Sciatic nerve (tissue), 2 donors: ENCODE measurements at places on chromosomes 12 and 14. TPM values are rescaled to one million over a fixed set of nuclear protein-coding genes. Genes with fewer than 3 reads are reported as not detected.
A peak's percentile ranks its signal among the peaks of the same experiment; 100 is the strongest.

DNA sequence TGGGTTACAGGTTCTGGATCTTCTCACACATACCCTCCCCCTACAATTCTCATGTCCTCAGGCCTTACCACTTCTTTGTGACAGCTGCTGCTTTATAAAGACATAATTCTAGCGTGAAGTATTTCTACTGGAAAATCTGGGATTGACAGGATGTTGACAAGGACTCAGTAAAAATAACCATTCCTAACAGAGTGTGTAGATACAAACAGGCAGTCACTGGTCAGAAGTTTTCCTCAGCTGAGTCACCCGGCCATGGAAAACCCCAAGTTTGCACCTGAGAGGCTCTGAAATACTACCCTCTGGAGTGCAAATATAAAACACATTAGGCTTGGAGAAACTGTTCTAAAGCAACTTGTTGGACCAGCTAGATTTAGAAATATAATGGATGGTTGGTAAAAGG is 54.4 kb downstream of the SPPL3 start:
- DNase-seq: no peak

C14orf39 gene
- total RNA-seq: 4.4 TPM

DNA sequence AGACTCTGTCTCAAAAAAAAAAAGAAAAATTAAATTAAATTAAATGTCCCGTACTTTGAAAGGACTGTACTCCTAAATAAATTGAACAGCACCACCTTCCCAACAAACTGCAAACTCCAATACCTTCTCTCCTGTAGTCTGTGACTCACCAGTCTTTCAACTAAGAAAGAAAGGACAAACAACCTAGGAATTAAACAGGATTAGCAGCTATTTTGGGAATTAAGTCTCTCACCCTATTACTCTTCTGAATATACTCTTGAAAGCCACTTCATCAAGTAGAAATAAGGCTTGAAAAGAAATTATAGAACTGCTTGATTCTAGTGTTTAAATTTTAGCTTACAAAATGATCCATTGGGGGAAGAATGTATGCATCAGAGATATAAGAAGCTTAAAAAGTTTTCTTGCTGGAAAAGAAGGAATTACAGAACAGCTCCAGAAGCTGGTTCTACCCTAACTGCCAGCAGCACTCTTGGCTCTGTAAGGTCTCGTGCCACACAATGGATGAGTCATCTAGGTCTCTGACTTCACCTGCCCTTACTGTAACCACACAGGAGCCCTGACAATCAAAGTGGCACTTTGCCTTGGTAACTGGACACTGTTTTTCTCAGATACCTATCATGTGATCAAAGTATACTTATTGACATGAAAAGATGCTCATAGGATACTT is 57.0 kb upstream of the CERS5 start:
- DNase-seq: no peak

DNA sequence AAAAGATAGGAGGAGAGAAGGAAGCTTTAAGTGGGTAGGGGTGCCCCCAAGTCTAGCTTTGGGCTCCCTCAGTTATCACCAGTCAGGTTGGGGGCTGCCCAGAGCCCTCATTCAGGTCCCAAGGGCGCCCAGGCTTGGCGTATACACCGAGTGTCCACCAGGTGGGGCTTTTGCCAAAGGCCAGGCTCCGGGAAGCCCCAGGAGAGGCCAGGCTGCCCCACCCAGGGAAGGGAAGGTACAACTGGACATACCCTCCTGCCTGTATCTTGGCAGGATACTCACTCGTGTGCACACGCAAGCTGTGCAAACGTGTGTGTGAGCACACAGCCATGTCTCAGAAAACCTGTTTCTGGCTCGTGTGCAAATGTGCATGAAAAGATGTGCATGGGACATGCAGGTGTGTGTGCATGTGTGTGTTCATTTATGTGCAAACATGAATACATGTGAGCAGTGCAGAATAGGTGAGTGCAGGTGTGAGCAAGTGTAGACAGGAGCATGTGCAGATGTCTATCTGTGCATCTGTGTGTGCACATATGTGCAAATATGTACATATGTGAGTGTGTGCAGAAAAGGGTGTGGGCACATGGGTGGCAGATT is 103.9 kb upstream of the MYL2 start:
- peak; percentile 62 for DNase-seq

GRCh38 chr12:41510470-41510869 is 322.4 kb downstream of the PDZRN4 start:
- no peak for DNase-seq

HCFC2 gene
- 37.2 TPM for total RNA-seq

DNA sequence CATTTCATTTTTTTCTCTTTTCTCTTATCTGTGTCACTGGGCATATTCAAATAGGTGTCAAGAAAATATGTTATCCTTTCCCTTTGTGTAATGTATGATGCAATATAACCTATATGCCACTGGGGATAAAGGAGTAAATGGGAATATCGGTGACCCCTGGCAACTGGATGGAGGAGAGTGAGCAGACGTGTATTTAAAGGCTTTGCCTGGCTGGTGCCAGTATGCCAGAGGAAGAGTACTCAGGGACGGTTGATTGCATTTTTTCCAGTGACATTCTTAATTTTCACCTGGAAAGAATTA is 12.0 kb upstream of the STXBP6 start:
- no peak for DNase-seq

DNA sequence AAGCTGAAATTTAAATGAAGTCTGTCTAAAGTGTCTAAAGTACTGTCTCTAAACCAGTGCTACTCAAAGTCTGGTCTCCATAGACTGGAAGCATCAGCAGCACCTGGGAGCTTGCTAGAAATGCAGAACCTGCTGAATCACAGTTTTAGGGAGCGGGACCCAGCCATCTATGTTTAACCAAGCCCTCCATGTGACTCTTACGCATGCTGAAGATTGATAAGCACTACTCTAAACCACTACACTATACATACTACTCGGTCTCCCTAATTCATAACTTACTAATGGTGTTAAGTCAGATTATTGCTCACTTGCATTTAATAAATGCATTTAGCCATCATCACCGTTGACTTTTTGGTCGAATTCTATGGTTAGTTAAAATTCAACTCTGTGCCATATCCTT is 88.8 kb downstream of the SLC25A21 start:
- no peak for DNase-seq

- DNase-seq: no peak
These were observed 144.9 kb upstream of the PELI2 start for GRCh38 chr14:55973285-55973800.

LRTM2 gene
- not detected for total RNA-seq

DNA sequence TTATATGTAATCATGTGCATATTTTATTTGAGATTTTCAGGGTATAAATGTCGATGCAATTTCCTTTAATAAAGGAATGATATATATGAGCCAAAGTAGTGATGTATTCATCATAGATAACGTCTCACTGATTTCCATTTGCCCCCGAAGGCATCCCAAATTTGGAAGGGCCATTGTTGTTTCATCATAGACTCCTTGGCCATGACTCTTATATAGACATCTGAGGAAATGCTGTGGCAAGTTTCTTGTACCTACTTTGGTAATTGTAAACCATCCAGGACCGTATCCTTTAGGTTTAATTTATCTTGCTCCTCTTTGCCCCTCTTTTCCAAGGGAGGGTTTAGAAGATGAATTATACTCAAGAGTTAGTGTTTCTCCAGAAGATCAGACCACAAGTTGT is 84.7 kb downstream of the SAMD4A start:
- no peak for DNase-seq

- no peak for DNase-seq
These were observed 36.3 kb downstream of the PTGER2 start for GRCh38 chr14:52350445-52350844.

DNA sequence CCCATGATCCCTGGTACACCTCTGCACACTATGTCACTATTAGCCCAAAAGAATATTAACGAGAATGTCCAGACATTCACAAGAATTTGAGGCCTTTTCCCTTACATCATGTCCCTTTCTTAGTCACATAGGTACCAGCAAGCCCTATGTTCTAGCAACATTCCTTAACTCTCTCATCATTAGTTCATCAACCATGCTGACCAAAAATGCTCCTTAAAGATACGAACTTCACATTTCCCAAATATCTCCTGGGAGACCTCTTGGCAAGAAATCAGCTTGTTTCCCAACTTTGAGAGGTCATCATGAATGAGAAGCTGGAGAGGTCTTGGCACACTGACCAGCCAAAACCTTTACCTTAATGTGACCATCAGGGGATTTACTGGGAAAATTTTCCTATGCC is 4.6 kb downstream of the SALL2 start:
- no peak for DNase-seq

GRCh38 chr12:104048811-104049210 is 1.2 kb downstream of the GLT8D2 start:
- no peak for DNase-seq

GRCh38 chr14:77681196-77682157 is 26.3 kb downstream of the ALKBH1 start:
- DNase-seq: no peak

- DNase-seq: no peak
These were observed 53.5 kb upstream of the DUSP6 start for GRCh38 chr12:89405626-89406345.

SLC17A8 gene
- not detected for total RNA-seq

DPF3 gene
- 2.9 TPM for total RNA-seq

- DNase-seq: peak; percentile 61
These were observed 635 bp downstream of the LTA4H start for GRCh38 chr12:96034621-96035282.

NANOG gene
- 0.31 TPM for total RNA-seq

DNA sequence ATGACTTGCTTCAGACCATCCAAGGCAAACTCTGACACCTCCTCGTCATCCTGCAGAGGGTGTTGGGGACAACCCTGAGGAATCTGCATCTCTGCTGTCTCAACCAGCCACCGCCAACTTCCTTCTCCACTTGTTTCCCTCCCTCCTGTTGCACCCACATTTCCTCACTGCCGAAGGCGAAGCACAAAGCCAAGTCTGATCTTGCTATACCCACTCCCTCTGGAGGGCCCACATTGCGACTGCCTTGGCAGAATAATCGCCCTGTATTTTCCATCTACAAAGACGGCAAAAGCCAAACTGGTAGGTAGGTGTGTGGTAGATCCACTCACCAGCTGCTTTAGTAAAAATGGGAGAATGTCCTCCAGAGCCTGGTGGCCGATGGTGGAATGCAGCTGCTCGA is 21.8 kb upstream of the RAB35 start:
- DNase-seq: no peak

DNA sequence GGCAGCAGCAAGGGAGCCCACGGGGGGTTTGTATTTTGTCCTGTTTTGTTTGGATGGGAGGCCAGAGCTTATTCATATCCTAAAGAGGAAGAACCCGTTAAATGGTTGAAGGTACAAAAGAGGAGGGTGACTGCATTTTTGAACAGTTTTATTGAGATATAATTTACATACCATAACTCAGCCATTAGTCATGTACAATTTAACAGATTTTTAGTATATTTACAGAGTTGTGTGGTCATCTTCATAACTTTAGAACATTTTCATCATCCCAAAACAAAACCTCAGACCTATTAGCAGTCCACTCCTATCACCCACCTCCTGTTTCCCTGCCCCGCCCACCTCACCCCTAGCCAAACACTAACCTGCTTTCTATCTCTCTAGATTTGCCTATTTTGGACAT is 12.6 kb downstream of the NRDE2 start:
- no peak for DNase-seq

FGF23 gene
- total RNA-seq: not detected

DNA sequence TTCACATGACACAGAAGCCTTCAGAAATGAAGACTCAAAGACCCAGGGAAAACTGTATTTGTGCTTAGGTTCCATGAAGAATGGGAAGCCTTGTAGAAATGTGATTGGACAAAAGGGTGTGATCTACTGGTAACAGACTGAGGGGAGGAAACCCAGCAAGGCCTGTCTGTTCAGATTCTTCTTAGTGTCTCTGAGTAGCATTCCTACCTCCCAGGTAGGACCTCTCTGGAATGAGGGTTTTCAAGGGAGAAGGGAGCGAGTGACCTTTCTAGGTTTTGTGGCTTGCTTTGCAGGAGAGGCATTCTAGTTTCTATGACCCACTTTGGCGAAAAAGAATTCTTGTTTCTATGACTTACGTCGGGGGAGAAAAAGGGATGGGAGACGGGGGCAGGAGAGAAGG is 401.7 kb downstream of the DPF3 start:
- DNase-seq: no peak

GRCh38 chr14:41830714-41831406 is 224.2 kb downstream of the LRFN5 start:
- DNase-seq: no peak

DNA sequence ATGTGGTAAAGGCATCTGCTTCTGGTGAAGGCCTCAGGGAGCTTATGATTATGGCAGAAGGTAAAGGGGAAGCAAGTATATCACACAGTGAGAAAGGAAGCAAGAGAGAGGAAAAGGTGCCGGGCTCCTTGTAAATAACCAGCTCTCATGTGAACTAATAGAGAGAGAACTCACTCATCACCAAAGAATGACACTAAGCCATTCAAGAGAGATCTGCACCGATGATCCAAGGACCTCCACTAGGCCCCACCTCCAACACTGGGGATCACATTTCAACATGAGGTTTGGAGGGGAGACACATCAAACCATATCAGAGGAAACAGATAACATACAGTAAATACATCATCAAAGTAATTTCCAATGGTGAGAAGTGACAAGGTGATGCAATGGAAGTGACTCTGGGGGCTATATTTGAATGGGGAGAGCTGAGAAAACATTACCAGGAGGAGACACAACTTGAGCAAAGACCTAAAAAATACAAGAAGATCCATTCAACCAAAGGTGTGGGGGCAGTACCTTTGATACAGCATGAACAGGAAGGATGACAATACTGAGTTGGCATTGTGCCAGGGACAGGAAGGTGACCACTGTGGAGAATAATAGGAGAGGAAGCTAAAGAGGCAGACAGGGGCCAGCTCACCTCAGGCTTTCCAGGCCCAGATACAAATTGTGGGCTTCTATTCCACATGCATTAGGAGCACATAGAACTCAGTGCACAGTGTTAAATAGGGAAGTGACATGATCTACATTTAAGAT is 134.4 kb upstream of the GRIP1 start:
- no peak for DNase-seq

GRCh38 chr12:68521848-68522502 is 88.7 kb upstream of the RAP1B start:
- no peak for DNase-seq

SLC5A8 gene
- total RNA-seq: not detected

DNA sequence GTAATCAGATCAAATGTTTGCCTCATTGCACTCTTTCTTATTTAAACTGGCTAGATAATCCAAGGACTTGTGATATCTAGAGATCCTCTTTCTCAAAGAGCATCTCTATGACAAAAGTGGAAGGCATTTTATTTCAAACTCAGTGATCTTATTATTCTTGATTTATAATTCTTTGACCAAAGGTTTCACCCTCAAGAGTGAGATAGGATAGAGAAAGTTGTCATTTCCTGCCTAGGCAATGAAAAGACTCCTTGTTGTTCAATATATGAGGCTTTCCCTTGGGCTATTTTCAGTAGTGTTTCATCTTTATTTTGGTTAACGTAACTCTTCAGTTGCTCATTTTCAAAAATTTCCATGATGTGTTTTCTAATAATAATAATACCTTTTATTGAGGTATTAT is 18.0 kb upstream of the INSM2 start:
- DNase-seq: no peak

- DNase-seq: no peak
These were observed 1168.8 kb downstream of the GALC start for GRCh38 chr14:86824167-86824566.

GRCh38 chr12:26226629-26227360 is 31.4 kb downstream of the SSPN start:
- no peak for DNase-seq

- DNase-seq: no peak
These were observed 240.3 kb downstream of the MSRB3 start for GRCh38 chr12:65518771-65519170.
